ENCODE measurements at places on chromosomes 5 and 9.

DNA sequence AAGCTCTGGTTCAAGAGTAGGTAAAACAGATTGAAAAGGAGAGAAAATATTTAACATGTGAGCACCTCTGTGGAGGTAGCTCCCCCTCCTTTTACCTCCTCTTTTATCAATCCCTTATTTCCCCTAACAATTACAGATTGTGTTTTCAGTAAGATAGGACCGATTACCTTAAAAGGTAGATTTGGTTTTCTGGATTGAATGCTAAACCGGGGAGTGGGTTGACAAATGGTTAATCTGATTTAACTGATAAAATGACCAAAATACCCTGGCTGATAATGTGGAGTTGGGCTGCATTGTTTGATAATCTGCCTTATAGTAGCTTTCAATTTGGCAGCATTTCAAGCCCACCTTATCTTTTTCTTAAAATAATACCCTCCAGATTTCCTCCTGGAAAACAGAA, 83.9 kb downstream of the EGFLAM start:
- DNase-seq: no peak

GRCh38 chr9:131769361-131769760, 29.5 kb upstream of the RAPGEF1 start:
- DNase-seq: peak; percentile 7

GRCh38 chr5:78813906-78814530, 165.4 kb upstream of the LHFPL2 start:
- DNase-seq: peak; percentile 56

GRCh38 chr9:2859776-2860379, 16.0 kb upstream of the PUM3 start:
- DNase-seq: peak; percentile 62

- no peak for DNase-seq
Observed at GRCh38 chr9:124813041-124813440, 36.1 kb downstream of the OLFML2A start.

DNA sequence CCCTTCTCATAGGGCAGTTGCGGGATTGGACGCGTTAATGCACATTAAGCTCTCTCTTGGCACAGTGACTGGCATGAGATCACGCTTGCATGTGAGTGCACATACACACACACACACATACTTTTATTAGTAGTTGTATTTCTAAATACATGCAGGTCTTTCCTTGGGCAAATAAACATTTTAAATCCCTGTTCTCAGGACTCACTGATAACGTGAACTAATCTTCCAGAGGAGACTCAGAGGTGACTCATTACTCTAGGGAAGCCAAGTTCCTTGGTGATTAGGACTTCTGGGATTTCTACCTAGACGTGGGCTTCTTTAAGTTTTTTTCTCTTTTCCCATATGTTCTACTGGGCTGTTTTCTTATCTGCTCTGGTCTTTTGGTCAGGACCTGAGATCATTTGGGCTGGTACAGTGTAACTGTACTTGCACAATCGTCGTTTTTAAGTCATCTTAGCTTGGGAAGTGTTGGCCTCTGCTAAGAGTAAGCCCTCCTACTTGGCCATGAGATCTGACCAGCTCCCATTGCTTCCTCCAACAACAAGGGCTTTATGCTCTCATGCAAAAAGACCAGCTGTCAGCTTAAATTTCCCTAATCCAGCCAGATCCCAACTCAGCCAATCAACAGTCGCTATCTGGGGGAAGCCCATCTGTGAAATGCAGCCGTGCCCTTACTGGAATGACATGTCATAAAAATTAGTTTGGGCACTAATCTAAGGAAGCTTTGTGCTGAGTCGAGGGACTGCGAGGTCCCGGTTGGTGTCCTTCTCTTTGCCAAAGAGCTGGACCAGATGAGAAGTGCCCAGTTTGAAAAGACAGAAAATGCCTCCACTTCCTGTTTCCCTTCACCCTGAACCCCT, 176.4 kb upstream of the ANKRD55 start:
- peak; percentile 42 for DNase-seq

DNA sequence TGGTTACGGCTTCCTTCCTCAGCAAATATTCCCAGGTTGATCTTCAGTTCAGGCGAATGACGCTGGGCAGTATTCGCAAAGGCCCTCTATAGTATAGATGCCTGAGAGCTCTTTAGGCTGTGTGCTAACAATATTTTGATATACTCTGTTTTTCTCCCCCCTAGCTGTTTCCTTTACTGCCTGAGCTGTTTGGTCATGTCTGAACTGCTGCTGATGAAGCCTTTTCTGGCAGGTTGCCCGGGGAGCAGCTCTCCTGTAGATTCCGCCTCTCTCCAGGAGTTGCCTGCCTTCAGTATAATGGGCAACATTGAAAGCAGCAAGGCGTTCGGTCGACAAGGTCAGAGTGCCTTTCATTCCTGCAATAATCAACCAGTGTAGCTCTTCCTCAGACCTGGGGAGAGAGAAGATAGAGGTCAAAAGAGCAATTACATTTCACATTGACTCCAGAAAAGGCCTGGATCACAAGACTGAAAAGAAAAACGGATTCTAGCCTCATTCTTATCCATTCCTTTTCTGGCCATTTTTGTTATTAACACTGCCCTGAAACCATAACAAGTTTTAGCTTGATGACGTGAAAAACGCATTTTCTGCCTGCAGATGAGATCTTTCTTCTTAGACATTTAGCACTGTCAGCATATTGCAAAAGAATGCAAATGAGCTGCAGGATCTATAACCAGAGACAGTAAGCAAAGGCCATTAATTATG, 60.1 kb upstream of the ZNF608 start:
- DNase-seq: peak; percentile 25

DNA sequence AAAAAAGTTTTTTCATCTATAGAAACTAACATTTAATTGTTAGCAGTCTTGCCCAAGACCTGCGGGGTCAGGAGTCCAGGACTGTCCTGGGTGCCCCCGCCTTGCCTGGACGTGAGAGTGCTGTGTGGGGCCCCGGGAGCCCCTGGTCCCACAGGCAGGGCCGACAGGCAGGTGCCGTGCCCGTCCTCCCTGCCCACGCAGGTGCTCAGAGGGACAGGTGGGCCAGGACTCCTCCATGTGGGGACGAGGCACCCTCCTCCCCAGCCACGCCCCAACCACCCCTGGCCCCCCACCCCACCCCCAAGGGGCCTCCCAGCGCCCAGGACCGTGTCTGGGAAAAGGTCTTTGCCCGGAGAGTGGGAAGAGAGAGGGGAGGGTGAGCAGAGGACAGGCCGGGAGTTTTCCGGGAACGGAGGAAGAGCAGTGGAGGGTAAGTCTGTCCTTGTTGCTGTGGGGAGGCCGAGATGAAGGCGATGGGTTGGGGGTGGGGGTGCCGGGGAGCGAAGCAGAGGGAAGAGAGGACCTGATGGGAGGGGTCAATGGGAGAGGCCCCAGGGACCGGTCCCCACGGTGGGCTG, 2.7 kb upstream of the LCN12 start:
- DNase-seq: no peak

- DNase-seq: peak; percentile 64
Observed at GRCh38 chr5:102511666-102512065, 12.9 kb upstream of the SLCO6A1 start.

DNA sequence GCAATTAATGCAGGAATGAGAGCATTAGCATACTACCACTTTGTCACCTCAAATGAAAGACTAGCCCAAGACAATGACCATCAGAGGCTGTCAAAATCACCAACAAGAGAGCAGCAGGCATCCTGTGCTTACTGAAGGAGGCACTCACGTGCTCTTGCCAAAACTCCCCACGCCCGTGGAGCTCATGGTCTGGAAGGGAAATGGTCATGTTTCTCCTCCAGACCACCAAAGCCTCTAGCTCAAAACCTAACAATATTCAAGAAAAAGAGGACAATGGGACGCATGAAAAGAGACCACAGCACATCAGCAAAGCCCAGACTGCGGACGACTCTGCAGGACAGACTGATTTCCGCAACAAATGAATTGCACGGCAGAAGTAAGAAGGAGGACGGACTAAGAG, 12.8 kb downstream of the AKNA start:
- no peak for DNase-seq

GRCh38 chr9:93660352-93661046, 84.1 kb downstream of the PHF2 start:
- no peak for DNase-seq

DNA sequence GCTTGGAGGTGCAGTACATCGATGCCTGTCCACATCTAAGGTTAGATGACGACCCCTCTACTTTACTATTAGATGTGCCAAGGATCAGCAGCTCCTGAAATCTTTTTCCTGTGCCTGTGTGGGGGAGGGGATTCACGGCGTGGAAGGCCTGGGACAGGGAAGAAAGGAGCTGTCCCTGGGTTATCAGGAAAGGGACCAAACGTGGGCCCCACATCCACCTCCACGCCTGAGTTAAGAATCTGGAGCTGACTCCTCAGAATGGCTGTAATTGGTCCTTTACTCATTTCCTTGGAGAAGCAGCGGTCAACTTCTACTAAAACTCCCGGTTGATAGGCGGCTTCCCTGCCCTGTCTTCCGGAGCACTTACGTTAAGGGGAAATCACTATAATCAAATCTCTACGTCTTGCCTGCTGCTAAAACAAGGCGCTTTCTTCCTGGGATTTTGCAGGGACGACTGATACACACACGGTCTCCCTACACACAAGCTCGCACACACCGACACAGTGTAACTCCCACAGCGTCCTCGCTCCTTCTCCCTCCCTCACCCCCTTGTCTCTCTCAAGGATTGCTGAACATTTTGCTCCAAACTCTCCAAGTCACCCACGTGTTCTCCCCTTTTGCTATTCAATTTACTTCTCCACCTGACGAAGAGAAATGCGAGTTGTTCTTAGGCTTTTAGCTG, 1.4 kb downstream of the PDE4D start:
- DNase-seq: no peak

- DNase-seq: no peak
Observed at GRCh38 chr9:13491493-13492424, 212.3 kb upstream of the MPDZ start.

DNA sequence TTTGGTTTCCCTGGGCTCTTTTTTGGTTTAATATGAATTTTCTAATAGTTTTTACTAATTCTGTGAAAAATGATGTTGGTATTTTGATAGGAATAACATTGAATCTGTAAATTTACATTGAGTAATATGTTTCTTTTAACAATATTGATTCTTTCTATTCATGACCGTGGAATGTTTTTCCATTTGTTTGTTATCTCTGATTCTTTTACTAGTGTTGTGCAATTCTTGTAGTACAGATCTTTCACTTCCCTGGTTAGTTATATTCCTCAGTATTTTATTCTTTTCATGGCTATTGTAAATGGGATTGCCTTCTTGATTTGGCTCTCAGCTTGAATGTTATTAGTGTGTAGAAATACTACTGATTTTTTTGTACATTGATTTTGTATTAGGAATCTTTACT, 137.9 kb downstream of the PRR16 start:
- no peak for DNase-seq

DNA sequence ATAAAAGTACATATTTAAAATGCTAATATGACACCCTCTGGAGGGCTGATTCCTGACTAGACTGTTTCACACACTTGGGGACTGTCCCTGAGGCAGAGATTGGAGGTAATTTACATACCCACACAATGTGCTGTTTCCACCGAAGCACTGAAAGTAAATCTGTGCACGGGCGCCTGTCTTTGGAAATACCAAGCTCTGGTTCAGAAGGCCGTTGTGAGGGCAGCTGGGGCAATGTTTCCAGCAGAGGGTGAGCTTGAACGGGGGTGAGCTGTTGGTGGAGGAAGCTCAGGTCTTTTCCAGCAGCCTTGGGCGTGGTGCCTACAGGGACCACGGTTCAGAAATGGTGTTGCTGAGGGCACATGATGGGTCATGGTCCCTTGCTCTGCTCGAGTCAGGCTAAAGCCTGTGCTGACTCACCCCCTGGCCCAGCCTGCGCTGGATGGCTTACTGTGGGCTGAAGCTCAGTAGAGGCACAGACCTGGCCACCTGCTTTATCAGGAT, 25.8 kb upstream of the HMCN2 start:
- DNase-seq: no peak

DNA sequence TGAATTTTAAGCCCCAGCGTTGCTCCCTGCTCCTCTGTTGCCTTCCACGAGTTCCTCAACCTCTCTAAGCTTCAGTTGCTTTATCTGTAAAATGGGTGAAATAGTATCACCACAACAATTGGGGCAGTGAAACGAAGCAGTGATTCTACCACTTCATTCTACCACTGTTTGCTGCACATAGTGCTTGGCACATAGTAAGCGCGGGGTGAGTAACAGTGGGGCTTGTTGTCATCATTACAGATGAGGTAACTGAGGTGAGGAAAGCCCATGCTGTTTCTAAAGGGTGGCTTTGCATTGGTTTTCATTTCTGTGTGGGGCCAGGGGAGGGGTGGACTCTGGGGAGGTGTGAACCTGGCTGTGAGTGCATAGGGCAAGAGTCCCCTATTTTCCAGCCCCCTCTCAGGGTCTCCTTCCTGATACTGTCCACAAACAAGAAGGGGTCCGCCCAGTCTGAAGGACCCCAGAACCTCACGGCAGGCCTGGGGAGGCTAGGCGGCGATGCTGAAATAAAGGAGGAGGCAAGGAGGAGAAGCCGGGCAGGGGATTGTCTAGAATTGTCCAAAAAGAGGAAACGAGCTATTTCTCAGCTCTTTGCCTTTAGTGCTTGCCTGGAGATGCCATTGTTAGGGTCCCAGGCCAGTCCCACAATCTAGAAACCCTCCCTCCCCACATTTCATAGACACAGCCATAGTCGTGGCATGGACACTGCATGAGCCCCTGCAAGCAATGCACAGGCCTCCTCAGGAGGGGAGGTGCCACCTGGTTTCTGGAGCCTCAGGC, 65.6 kb downstream of the IL6ST start:
- no peak for DNase-seq

GRCh38 chr5:142222866-142223558, 101.8 kb downstream of the SPRY4 start:
- DNase-seq: no peak

DNA sequence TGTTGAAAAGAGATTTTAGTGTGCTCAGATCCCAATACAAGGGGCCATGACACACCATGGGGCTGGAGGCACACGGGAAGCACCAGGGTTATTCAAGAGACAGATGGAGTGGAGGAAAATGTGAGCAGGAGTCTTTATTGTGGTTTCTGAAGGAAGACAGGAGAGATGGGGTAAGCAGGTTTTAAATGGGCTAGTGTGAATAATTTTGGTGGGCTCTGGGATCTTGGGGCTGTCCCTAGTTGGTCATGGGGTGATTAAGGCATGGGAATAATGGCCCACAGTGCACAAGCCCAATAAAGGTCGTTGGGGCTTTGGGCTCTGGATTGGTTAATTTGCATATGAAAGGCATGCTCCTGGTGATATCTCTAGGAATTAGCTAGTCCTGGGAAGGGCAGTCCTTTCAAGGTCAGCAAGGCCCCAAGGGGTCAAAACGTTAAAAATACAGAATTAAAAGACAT, 3.6 kb upstream of the SCGB3A2 start:
- DNase-seq: no peak

- DNase-seq: no peak
Observed at GRCh38 chr9:117826837-117827236, 122.6 kb downstream of the TLR4 start.

DNA sequence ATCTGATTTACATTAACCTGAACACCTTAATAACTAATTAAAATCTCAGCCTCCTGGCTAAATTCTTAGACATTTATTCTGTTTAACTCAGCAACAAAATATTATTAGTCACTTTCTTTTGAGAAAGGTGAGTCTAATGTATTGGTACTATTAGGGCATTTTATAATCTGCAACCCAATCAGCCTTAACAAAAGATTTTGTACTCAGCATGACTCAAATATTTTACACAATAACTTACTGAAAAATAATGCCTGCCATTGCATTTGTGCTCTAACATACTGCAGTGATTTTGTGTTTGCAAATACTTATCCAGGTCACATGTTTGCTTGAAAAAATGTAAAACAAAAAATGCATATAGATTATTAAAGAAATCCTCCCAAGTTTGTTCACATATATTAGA, 1129.9 kb downstream of the TAF11L14 start:
- no peak for DNase-seq

GRCh38 chr5:11182441-11183080, 421.5 kb upstream of the DAP start:
- peak; percentile 50 for DNase-seq
